Activated CD8-positive, alpha-beta memory T cell treated with anti-CD3 and anti-CD28 coated beads for 48 hours (primary cell): ENCODE measurements at places on chromosomes 12 and 14.

DNA sequence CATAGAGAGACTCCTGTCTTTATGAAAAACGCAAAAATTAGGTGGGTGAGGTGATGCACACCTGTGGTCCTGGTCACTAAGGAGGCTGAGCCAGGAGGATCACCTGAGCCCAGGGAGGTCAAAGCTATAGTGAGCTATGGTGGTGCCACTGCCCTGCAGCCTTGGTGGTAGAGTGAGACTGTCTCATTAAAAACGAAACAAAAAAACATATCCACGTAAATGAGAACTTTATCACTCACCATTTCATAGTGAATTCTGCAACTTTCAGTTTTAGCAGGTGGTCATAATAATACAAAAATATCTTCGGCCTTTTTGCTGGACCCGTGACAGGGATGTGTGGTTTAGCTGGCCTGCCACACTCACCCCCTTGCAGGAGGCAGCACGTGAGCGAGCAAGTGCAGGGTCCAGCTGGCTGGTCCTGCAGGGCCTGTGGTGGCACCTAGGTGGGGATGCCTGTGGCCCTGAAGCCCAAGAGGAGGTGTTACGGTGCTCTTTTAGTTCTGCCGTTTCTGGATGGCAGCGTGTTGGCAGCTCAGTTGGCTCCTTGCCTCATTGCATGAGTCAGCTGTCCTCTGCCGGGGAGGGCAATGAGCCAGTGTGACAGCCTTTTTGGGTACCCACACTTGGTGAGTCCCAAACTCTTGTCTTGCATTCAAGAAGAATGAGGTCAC, 1330.7 kb upstream of the TMEM132C start:
- DNase-seq = no peak

GRCh38 chr12:97386133-97386581, 76.4 kb upstream of the RMST start:
- DNase-seq = no peak

DNA sequence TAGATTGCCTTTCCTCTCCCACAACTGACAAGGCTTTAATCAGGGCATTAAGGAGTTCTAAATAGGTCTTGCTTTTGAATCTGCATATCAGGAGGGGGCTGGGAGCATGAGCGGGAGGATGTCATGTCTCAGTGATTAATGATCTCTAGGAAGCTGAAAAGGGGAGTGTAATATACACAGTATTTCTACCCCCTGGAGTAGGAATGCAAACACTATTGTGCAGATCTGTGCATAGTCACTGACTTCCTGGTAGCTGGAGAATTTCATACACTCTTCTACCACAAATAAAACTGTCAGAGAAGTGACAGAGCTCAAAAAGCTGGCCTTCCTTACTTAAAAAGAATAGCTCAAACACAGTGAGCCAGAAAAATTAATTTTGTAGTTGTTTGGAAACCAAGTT, 65.8 kb downstream of the RIC8B start:
- no peak for DNase-seq

DNA sequence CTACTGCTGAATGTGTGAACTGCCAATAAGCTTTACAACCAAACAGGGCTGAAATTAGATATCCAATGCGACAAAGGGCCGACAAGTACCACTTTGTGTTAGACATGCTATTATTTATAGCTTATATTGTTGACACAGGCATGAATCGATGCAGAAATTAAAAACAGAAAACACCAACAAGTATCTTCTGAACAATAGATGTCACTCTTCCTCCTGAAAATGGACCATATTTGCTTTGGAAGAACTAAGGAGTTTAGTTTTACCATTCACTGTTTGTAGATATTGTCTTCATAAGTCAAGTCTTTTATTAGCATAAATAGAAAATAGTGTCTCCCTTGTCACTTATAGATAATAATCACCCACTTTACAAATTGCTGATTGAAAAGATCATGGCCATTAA, 86.5 kb downstream of the LRIG3 start:
- DNase-seq = no peak

- no peak for DNase-seq
Observed at GRCh38 chr12:109551108-109551507, 22.2 kb downstream of the MMAB start.

DNA sequence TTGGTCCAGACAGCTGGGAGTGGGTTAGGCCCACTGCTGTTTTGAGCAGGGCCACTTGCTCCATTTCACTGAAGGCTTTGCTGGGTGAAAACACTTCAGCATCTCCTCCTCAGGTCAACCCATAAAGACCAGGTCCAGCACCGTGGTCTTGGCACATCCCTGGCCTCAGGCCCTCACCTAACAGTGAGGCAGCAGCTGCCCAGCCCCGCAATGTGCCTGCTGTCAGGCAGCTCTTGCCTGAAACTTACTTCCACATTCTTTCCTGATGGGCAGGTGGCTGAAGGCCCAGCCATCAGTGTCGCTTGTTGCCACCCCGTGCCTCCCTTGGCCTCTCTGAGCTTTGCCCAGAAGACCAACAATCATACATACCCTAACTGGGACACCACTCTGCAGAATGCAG, 54.4 kb downstream of the ANAPC7 start:
- no peak for DNase-seq

DNA sequence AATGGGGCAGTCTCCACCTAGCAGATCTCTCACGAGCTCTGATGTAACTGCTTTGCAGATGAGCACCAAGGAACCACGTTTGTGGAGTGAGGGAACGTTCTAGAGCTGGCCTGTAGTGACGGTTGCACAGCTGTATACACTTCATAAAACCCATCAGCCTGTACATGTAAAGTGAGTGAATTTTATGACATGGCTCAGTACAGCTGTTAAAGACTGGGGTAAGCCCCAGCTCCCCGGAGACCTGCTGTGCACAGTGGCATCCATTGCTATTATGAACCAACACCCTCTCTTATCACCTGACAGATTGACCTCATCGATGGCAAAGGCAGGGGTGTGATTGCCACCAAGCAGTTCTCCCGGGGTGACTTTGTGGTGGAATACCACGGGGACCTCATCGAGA, 20.6 kb downstream of the KMT5A start:
- no peak for DNase-seq

- DNase-seq = no peak
Observed at GRCh38 chr12:124915239-124916236, 1.1 kb upstream of the UBC start.

DNA sequence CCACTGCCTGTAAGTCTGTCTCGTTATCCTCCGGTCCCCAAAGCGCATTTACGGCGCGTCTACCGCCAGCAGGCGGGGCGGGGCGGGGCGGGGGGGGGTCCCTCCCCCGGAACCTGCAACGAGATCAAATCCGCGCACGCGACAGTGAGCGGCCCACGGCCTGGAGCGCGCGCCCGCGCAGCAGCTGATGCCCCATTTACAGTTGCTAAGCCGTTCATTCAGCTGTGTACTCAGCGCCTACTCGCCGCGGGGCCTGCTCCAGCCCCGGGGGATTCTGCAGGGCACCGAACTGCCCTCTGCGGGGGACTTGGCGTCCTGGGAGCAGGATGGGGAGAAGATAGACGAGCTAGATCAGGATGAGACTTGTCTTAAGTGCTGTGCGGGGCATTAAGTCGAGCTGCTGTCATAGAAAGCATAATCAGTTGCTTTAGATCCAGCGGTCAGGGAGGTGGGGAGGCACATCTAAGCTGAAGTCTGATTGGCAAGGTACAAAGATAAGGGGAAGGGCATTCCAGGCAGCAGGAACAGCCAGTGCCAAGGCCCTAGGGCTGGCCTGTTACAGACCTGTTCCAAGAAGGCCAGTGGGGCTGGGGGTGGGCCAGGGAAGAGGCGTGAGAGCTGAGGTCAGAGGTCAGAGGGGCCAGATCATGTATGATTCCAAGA, 1.4 kb upstream of the CCDC85C start:
- DNase-seq = peak; percentile 42

DNA sequence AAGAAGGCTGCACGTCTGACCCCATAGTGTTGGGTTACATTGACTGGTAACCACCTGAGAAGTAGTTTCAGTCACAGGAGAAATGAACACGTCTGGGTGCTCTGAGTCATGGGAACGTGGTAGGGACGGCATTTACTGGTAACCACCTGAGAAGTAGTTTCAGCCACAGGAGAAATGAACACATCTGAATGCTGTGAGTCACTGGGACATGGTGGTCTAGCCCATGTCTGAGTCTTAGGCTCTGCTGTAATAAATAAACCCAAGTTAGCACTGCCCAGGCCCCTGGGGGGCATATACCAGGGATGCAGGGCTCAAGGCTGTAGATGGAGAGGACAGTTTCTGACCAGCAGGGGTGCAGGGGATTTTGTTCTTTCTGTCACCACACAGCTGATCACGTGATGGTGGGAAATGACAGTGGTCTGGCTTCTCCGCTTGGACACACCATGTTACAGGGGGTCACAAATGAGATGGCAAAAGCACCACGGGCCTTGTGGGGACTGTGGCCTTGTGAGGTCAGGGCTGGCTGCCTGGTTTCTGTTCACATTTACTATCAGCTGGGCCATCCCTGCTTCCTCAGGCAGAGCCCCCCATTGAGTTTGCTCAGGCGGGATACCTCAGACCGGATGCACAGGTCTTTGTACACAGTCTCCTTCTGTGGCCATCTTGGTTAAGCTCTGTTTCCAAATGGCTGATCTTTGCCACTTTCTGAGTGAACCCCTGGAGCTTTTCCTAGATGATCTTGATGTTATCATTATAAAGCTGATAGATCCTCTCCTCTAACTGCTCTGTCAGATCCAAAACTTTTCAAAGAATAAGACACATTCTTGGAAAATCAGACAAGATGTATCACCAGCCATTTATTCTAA, 9.8 kb upstream of the C12orf42 start:
- peak; percentile 38 for DNase-seq

- DNase-seq = no peak
Observed at GRCh38 chr14:102066041-102066451, 20.8 kb downstream of the HSP90AA1 start.

DNA sequence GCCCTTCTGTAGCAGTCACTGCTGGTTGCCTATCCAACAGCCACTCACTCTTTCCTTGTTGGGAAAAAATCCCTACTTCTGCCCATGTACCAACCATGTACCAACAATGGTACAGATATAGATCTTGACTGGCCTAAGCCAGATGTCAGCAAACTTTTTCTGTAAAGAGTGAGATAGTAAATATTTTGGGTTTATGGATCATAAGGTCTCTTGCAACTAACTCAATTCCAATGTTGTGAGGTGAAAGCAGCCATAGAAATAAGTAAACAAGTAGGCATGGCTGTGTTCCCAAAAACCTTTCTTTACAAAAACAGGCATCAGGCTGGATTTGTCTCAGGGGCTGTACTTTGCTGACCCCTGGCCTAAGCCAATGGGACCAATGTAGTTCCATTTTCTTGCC, 73.5 kb downstream of the ARMH4 start:
- DNase-seq = no peak

- no peak for DNase-seq
Observed at GRCh38 chr12:122183588-122183940, 641 bp downstream of the LRRC43 start.
